ENCODE measurements at places on chromosomes 1 and 21.

DNA sequence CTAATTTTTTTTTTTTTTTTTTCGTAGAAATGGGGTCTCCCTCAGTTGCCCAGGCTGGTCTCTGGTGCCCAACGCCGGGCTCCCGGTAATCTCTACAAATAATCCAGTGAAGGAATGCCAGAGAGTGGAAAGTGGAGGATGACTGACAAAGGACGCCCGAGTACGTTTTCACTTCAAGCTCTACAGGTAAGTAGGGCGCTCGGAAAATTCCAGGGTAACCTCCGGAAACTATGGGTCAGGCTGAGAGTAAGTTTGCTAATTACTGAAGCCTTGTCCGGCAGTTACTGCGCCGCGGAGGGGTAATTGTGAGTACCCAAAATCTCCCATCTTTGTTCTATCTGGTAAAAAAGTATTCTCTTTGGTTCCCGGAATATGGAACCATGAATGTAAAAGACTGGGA, 1.8 kb upstream of the ZNF669 start:
- DNase-seq: no peak

DNA sequence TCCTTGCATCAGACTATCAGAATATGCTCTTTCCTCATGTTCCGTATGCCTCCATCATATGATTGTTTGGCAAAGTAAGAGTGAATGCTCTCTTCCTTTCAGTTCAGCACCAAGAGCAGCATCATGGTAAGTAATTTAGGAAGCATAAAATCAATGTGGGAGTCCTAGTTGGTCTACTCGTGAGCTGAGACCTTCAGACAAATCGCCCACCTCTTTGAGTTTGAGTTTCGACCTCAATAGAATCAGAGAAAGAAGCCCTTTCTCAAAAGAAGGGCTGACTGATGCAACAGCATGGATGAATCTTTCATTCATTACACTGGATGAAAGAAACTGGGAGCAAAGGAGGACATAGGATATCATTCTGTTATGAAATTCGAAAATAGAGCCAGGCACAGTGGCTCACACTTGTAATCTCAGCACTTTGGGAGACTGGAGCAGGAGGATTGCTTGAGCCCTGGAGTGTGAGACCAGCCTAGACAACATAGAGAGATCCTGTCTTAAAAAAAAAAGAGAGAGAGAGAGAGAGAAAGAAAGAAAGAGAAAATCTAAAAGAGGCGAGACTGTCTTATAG, 112.5 kb downstream of the ZC3H11B start:
- DNase-seq: no peak

DNA sequence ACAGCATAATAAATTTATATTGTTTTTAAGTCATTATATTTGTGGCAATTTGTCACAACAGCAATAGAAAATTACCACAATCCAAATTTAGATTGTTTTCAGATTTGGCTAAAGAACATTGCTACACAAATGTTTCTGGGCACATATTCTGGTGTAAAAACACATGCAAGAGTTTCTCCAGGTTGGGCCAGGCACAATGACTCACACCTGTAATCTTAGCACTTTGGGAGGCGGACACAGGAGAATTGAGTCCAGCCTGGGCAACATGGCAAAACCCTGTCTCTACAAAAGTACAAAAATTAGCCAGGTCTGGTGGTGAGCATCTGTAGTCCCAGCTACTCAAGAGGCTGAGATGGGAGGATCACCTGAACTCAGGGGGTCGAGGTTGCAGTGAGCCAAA, 8.4 kb downstream of the ERO1B start:
- DNase-seq: no peak

DNA sequence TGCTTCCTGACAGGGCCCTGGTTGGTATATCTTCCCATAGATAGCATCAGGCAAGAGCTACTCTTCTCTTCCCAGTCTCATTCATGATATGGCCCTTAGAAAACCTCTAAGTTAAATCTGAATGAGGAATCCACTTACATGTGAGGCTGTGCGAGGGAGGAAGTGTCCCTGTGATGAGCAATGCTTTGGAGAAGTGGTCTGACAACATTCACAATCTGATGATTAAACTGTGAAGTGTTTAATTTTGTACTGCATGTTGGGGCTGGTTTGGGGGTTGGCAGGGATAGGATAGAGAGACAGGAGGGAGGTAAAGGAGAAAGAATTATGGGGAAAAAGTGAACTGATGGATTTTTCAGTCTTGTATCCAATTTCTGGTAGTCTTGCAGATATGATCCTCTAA, 421.2 kb upstream of the DAB1 start:
- DNase-seq: no peak

GRCh38 chr1:53062708-53063591, 937 bp downstream of the PODN start:
- no peak for DNase-seq

GRCh38 chr21:44764319-44765230, 37.0 kb downstream of the UBE2G2 start:
- DNase-seq: no peak

DNA sequence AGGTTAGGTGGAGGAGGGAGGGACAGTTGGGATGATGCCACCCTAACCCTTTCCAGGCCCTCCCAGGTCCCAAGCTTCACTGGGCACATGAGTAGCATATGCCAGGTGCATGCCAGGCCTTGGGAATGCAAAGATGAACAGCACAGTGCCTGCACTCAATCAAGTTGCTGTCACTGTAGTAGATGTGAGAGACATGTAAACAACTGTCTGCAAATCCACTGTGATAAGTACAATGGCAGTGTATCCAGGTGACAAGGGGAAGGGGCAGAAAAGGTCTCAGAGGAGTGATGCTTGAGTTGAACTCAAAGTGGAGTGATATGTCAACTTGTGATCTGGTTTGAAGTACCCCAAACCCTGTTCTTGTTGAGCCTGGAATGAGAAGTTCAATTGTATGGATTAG, 49.5 kb upstream of the LRRN2 start:
- no peak for DNase-seq

GRCh38 chr1:12604114-12604874, 13.7 kb downstream of the DHRS3 start:
- DNase-seq: peak; percentile 95

DNA sequence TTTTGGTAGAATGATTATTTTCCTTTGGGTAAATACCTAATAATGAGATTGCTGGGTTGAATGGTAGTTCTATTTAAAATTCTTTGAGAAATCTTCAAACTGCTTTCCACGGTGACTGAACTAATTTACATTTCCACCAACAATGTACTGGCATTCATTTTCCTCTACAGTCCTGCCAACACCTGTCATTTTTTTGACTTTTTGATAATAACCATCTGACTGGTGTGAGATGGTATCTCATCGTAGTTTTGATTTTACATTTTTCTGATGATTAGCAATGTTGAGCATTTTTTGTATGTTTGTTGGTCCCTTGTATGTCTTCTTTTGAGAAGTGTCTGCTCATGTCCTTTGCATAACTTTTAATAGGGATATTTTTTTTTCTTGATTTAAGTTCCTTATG, 23.5 kb downstream of the KCNK2 start:
- DNase-seq: no peak

DNA sequence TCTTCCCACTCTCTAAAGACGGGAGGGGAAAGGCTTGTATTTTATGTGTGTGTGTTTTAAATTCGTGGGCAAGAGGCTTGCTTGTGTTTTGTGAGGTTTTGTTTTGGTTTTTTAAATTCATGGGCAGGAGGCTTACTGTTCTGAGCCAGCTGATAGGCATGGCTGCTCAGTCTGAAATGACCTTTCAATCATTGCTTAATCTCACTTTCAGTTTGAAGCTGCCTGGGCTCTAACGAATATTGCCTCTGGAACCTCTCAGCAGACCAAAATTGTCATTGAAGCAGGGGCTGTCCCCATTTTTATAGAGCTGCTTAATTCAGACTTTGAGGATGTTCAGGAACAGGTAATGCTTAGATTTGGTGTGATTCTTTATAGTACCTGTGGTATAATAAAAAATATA, 20.3 kb upstream of the TXLNA start:
- no peak for DNase-seq

DNA sequence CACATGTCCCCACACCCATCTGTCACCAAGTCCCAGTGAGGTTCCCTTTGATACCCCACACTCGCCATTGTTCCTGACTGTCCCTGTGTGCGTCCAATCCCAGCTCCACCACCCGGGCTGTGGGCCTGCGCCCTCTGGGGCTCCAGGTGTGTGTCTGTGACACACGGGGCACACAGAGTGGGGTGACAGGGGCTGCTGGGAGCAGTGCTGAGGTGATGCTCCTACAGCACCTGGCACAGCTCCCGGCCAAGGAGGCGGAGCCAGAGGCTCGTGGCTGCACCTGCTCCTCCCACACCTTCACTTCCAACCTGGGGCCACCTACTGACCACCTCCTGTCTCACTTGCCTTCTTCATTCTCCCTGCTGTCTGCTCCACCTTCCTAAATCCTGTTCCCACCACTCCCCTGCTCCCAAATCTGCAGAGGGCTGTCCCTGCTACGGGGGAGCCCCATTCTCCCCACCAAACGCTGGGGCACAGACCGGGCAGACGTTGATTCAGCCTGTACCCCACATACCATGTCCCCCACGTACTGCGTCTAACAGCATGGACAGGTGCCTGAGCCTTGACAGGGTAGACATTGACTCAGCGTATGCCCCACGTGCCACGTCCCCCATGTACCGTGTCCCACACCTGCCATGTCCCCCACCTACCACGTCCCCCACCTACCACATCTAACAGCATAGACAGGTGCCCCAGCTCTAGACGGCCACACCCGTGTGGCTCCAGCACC, 16.4 kb downstream of the WDR4 start:
- peak; percentile 5 for DNase-seq

DNA sequence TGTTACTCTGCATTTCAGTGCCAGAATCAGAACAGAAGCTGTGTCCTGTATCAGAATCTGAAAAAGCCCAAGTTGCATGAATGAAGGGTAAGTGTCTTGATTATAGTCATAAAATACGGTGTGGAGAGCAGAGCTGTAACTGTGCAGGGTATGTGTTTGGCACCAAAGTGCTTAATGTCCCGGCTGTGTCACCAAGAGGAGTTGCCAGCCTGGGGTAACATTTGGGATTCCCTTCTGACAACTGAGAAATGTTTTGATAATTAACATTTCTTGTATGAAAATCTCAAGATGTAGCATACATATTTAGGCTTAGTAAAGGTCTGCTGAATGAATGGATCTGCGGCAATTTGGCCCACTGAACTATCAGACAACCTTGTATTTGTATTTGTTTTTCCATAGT, 33.3 kb downstream of the AKNAD1 start:
- DNase-seq: no peak

DNA sequence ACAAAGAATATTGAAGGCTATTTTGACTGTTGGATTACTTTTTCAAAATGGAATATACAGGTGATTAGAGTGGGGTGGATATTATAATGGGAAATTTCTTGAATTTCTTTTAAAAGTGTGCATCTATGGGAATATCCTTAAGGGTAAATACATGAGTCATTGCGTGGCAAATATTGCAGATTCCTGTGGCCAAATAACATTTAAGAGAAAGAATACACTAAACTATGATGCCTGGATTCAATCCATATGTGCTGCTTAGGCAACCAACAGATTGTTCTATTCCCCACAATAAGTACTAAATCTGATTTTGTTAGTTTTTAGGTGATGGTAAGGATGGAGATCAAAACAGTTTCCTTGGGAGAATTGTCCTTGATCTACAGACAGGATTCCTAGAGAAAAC, 119.5 kb downstream of the HMCN1 start:
- no peak for DNase-seq

DNA sequence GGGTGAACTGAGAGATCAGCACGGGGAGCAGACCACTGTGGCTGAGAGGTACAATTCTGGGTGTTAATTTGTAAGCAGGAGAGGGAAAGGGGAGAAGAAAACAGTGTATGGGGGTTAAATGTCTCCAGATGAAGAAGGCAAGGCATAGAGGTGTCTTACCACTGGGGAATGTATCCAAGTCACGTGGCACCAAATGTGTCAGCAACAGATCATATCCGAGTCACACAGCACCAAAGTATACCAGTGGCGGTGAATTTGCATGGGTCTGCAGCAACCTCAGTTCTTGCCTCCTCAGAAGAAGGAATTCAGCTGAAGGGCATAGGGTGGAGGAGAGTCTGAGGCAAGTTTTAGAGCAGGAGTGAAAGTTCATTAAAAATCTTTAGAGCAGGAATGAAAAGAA, 21.2 kb upstream of the SYCP1 start:
- DNase-seq: no peak

DNA sequence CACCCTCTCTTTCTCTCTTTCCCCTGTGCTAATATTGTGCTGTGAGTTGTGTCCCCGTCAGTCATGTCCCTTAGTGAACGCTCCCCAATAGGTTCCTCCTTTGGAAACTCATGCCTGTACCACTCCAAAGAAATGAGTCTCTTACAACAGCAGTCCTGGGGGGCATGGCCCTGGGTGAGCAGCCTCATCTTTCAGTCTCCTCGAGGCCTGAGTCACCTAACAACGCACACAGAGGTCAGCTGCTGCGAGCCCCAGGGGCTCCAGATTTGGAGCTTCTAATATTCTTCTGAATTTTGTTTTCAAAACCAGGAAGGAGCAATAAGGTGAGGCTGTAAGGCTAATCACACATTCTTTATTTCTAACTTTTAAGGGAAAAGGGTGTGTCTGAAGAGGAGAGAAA, 30.5 kb upstream of the ZBTB8A start:
- DNase-seq: no peak

DNA sequence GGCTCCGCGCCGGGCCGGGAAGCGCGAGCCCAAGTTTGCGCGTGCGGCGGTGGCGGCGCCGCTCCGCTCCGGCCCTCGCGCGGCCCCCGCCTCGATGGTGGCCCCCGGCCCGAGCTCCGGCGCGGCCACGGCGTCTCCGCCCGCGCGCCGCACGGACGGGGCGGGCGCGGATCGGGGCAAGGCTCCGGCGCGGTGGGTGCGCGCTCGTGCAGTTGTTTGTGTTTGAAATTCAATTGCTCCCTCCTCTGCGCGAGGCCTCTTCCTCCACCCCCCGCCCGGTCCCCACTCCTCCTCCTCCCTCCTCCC, at the start of gene HDGF:
TSS of gene HDGF (minus strand) at position 225 of the 306 bp plus-strand sequence. CDS start 246 bp downstream, outside the sequence.
- no peak for DNase-seq

DNA sequence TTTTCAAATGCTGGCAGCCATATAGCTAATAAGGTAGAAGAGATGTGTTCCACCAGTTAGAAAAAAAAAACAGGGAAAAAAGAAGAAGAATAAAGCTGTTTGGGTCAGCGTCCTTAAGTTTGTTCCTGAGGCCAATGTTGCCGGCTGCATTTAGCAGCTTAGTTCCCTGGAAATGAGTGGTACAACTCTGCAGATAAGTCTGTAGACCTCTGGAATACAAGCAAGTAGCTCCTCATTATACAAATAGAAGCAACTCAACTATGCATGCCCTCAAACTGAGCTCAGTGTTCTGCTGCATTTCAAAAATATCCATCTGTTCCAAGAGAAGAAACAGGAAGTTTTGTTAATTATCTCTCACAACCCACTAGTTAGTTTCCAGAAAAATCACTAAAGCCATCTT, 181.2 kb upstream of the PKN2 start:
- DNase-seq: no peak

GRCh38 chr21:16082038-16082816, 352.4 kb downstream of the USP25 start:
- peak; percentile 25 for DNase-seq
